NCI-H1092 treated with DMSO at 0.1 percent for 48 hours (cell line): ENCODE measurements at places on chromosomes 4 and X.

DNA sequence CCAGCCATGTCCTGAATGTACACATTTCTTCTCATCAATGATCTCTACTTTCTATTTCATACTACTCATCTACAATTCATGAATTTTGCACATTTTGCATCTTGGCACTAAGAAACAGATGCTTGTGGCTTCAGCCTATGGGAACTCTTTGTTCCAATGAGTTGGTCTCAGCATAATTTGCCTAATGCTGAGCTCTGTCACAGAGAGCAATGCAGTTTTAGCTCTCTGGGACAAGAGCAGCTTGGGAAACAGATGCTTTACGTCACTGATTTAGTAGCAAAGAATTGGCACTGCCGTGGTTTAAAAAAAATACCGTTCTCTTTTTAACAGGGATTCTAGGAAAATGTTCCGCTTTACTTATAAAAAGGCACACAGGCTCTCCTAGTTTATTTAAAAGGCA is 162.4 kb downstream of the WDFY3 start:
- no peak for DNase-seq

DNA sequence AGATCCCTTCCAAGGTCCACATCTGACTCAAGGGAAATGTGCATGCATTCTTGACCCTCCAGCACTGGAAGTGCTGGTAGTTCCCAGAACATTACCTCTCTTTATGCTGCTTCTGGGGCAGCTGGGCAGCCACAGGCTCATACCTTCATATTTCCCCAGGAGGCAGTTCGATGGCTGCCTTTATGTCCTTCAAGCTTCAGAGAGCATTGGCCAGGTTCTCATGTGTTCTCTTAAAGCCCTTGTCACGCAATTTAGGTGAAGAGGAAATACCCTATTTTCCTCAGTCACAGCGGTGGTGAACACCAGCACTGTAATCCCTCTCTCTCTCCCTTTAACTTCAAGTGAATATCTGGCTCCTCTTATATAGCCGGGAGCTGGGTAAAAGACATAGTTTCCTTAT is 134.3 kb downstream of the MID1IP1 start:
- DNase-seq: no peak

- no peak for DNase-seq
These were observed 41.7 kb upstream of the DDX60 start for GRCh38 chr4:168360271-168360670.

GRCh38 chr4:109589119-109589518 is 29.1 kb downstream of the MCUB start:
- no peak for DNase-seq

DNA sequence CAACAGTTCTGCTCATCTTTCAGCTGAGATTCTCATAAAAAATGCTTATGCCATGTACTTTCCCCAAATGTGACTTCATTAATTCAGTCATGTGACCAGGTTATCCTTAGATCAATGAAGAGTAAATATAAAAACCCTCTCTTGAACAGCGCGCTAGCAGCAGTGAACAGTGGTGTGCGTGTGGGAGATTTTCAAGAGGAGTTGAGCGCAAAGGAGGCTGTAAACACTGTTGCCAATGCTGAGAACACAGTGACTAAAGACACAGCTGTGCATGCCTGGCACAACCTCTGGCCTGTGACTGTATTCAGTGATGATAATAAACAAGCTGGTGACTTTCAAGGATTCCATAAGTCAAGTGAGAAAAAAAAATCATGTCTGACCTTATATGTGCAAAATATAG is 25.1 kb downstream of the MSX1 start:
- no peak for DNase-seq

- DNase-seq: no peak
These were observed 589.2 kb upstream of the NR3C2 start for GRCh38 chr4:149031399-149031798.
